ENCODE measurements at places on chromosomes 4 and X.

GRCh38 chr4:48756689-48757220 is 23.3 kb downstream of the FRYL start:
- no peak for DNase-seq

DNA sequence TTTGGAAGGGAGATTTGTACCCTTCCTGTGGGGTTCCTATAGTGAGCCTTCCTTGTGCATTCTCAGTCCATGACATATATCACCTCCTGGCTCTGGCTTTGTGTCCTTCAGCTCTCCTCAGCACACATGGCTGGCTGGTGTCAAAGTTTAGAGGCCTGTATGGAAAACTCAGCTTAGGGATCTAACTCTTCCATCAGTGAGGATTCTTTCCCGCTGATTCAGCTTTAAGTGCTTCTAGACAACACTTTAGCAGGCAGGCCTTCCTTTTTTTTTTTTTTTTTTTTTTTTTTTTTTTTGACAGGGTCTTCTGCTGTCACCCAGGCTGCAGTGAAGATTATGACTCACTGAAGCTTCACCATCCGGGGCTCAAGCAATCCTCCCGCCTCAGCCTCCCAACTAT is 84.2 kb downstream of the NPNT start:
- DNase-seq = no peak

DNA sequence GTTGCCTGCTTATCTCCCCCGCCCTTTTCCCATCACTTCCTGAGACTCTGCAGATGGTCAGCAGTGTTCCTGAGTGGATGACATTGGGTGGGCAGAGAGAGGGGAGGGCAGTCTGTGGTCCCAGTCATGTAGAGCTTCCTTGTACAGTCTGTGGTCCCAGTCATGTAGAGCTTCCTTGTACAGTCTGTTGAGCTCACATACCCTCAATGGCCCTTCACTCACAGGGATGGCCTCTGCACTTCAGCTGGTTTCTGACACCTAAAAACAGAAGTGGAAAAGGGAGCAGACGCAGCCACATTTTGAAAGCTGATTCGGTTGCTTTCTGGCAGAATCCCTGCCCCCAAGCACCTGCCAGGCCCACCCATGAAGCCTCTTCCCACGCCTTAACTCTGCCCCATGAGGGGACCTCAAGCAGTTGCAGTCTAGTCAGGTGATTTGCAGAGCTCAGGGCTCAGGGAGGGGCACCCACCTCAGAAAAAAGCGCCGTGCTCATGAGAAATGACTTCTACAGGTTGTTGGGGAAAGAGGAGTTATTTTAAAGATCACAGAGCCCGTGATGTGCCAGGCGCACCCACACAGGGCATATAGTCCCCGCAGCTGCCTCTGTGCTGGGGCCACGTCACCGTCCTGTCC is 3.6 kb upstream of the TMEM271 start:
- no peak for DNase-seq

DNA sequence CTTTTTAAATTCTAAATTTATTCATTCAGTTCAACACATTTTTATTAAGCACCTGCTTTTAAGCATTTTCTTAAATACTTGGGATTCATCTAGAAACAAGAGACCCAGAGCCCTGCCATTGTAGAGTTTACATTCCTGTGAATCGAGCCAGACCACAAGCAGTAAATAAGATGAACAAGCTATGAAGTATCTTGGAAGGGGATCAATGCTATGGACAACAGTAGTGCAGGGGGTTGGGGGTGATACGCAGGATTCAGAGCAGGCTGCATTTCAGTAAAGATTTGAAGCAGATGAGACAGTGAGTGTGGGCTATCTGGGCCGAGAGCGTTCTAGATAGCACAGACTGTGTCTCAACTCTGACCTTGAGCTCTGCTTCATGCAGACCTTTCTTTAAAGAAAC is 35.1 kb downstream of the CLDN22 start:
- peak; percentile 59 for DNase-seq

Data from BJ (cell line).